GM12892 (cell line): ENCODE measurements at places on chromosomes 13 and 19.

- no peak for DNase-seq
These were observed 90.6 kb downstream of the TEX26 start for GRCh38 chr13:31022928-31023530.

DNA sequence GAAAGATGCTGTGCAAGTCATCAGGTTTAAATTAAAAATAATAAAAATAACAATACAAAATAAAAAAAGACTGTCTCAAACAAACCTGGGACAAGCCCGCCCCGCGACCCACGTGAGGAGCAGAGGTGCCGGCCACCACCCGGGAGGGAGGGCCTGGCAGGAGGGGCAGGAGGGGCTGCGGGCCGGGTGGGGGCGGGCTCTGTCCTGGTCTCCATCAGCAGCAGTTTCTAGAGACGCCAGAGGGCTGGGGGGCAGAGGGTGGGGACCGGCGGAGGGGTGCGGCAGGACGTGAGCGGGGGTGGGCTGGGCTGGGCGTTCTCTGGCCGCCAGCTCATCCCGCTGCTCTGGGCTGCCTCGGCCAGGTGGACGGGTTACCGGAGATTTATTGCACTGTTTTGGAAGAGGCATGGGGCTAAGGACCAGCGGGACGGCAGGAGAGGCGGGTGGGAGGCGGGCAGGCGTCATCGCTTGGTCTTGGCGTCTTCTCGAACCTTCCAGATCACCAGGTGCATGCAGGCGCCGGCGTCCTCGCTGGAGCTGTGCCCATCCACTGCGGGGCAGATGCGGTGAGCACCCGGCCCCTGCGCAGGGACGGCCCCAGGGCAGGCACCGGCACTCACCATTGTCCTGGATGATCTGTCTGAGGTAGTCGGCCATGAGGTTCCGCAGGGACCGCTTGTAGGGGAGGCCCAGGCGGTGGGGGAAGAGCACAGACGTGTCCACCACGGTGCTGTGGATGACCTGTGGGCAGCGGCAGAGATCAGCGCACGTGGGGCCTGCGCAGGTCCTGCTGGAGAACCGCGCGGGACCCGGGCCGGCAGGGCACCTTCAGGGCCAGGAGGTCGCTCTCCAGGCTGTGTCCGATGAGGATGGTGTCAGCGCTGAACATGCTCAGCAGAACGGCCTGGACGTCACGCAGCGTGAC, 3.8 kb upstream of the ATP8B3 start:
- DNase-seq: no peak

DNA sequence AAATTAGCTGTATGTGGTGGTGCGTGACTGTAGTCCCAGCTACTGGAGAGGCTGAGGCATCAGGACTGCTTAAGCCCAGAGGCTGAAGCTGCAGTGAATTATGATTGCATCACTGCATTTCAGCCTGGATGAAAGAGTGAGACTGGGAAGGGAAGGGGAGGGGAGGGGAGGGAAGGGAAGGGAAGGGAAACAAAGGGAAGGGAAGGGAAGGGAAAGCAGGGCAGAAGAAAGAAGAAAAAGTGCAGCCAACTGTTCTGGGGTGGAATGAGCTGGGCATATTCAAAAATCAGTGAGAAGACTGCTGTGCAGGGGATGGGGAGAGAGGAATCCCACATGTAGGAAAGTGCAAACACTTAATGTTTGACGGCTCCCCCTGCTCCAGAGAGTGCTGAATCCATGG, 905.5 kb downstream of the UQCRFS1 start:
- DNase-seq: no peak

DNA sequence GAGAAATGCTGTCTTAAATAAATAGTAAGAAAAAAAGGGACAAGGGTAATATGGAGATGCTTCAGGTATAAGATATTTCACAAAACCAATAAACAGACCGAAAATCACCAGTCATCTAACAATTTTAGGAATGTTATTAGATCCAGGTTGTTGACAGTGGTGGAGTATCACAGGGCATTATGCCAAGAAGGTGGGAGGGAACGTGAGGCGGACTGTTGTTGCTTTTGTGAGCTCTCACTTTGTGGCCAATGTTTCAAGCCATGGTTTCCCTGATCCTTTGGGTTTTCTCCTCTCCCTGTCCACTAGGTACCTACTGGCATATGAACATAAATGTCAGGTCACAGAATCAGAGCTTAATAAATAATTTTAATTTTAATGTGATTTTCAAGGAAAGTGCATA, 790.3 kb upstream of the SLITRK1 start:
- no peak for DNase-seq

DNA sequence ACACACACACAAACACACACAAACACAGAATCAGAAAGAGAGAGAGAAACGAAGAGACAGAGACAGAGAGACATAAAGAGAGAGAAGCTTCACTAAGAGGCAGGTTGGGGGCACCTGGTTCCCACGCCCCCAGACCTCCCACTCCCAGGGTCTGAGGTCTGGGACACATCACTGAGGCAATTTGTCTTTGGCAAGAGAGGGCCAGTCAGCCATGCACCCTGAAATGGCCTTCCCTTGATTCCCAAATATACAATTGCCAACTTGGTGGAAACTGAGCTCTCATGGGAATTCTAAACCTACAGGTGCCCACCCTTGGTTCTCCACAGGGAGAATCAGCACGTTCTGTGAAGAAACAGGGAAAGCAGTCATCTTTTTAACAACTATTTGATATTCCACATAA, 79.5 kb downstream of the COL4A1 start:
- DNase-seq: no peak
